Subcutaneous adipose tissue (tissue), 4 donors: ENCODE measurements at places on chromosomes 1 and 21. TPM values are rescaled to one million over a fixed set of nuclear protein-coding genes. Genes with fewer than 3 reads are reported as not detected.

CIART gene
- 2.6 TPM for total RNA-seq

PIK3R3 gene
- total RNA-seq, result 37.7 TPM

FCGR3A gene
- total RNA-seq, result 19.4 TPM

MRPL39 gene
- total RNA-seq, result 36.7 TPM

SPRR3 gene
- not detected for total RNA-seq

DISP1 gene
- total RNA-seq, result 7.2 TPM

NPR1 gene
- total RNA-seq, result 112 TPM
